ENCODE measurements at places on chromosomes 13 and 19.
A peak's percentile ranks its signal among the peaks of the same experiment; 100 is the strongest.

- no peak for DNase-seq
These were observed 16.4 kb upstream of the EMP3 start for GRCh38 chr19:48308631-48309586.

GRCh38 chr13:59531571-59532091 lies 632.1 kb downstream of the DIAPH3 start:
- DNase-seq = peak; percentile 32

- DNase-seq = no peak
These were observed 56.2 kb upstream of the GPR183 start for GRCh38 chr13:99363391-99363790.

GRCh38 chr13:26977541-26977940 lies 194.1 kb downstream of the USP12 start:
- DNase-seq = no peak

- no peak for DNase-seq
These were observed 1.2 kb upstream of the KATNAL1 start for GRCh38 chr13:30308548-30308947.

GRCh38 chr13:102704238-102705058 lies 9.6 kb upstream of the METTL21C start:
- peak; percentile 20 for DNase-seq

DNA sequence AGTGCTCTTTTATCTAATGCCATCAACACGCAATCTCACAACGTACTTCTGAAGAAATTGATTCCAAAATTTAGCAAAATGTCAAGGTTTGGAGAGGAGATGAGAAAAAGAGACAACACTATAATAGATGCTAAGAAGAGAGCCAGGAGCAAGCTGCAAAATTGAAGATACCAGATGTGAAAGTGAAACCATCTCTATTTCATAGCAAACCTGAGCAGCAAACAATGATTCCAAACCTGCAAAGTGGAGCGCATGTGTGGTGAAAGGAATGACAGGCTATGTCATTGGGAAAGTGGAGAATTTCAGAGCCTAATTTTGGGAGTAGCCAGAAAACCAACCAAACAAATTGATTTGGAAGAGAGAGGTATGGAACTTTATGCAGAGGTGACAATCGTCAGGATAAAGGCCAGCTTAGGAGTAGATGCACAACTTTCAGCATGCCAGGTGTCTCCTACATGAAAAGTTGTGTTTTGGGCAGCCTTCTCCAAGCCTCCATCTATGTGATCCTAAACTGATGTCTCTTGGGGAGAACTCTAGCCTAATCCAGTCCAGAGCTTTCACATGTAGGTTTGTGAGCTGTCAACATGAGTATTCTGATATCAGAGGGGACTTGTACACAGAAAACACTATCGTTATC lies 158.4 kb upstream of the FNDC3A start:
- no peak for DNase-seq

DNA sequence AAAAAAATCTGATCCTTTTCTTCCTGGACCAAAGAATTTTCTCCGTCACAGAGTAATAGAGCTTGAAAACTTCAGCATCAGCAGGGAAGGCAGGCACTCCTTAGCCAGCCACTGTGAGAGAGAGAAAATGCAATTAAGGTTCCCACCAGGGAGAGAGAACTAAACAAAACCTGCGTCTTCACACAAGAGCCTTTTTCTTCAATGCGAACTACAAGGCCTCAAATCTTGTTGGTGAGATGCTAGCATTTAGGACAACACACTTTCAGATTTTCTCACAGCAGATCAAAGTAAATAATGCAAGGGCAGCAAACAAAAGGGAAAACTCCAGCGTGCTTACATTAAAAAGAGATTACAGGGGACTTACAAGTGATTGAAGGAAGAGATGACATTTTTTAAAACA lies 80.1 kb downstream of the DACH1 start:
- no peak for DNase-seq

DNA sequence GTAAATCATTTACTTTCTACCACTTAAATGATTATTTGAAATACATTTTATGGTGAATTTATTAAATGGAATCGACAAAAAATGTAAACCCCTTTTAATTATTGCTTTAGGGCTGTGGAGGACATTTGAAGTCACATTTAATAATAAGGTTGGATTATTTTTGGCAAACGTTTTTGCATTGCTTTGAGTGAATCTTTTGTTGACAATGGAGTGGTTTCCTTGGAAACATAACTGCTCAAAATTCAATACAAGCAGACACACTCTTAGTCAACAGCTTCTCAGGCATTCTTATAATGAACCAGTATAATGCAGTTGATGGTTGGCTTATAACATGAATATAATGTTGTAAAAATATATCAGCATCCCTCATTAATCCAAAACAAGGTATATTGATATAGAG lies 104.7 kb downstream of the DCLK1 start:
- no peak for DNase-seq

All from RWPE1 (cell line).